ENCODE measurements at places on chromosomes 6 and 20. TPM values are rescaled to one million over a fixed set of nuclear protein-coding genes. Genes with fewer than 3 reads are reported as not detected.

Gene DLL1
- total RNA-seq, result 0.15 TPM

Gene CGA
- total RNA-seq, result 0.21 TPM

Gene TNXB
- total RNA-seq, result 0.46 TPM

Gene EYA4
- 9.6 TPM for total RNA-seq

Gene TSPO2
- total RNA-seq, result not detected

Gene MYCT1
- total RNA-seq, result 0.03 TPM

Gene NELFE
- 76.2 TPM for total RNA-seq

Gene TASP1
- 11.3 TPM for total RNA-seq

Gene NFKBIL1
- total RNA-seq, result 9.2 TPM

Gene CCN6
- total RNA-seq, result not detected

Gene CASS4
- total RNA-seq, result not detected

Gene MYLK4
- total RNA-seq, result 0.15 TPM

Gene IDH3B
- total RNA-seq, result 126 TPM

Gene ADISSP
- total RNA-seq, result 176 TPM

Gene RIPPLY2
- total RNA-seq, result 0.46 TPM

Gene LRRN4
- not detected for total RNA-seq

Gene NKX2-2
- not detected for total RNA-seq

Gene SLC35D3
- 0.05 TPM for total RNA-seq

Gene ANGPT4
- total RNA-seq, result 0.01 TPM

Gene CDC5L
- 16.9 TPM for total RNA-seq

Gene CRISP1
- total RNA-seq, result not detected

Gene NTSR1
- total RNA-seq, result 0.10 TPM

Gene C20orf202
- total RNA-seq, result not detected

Gene C2
- total RNA-seq, result 0.42 TPM

Gene RAD21L1
- total RNA-seq, result 0.09 TPM

Gene MARCKS
- total RNA-seq, result 15.3 TPM

Gene FAM83B
- 0.09 TPM for total RNA-seq

Gene MLN
- not detected for total RNA-seq

Gene XKR7
- total RNA-seq, result not detected

Gene GPX5
- not detected for total RNA-seq

Gene DAAM2
- not detected for total RNA-seq

Gene TUBB2B
- 13.4 TPM for total RNA-seq

Gene SSR1
- total RNA-seq, result 67.1 TPM

Gene CPNE1
- total RNA-seq, result 215 TPM

Gene CDS2
- 59.4 TPM for total RNA-seq

Gene AHI1
- total RNA-seq, result 9.2 TPM

Gene ZNF318
- 5.3 TPM for total RNA-seq

Gene TFAP2D
- not detected for total RNA-seq

Gene DOK5
- 0.05 TPM for total RNA-seq

Gene CD93
- total RNA-seq, result not detected

Gene SNAP91
- 0.21 TPM for total RNA-seq

Gene SLC18B1
- 5.1 TPM for total RNA-seq

Gene MCCD1
- total RNA-seq, result not detected

Gene SHLD1
- total RNA-seq, result 8.8 TPM

Gene CST2
- total RNA-seq, result 0.32 TPM

Gene KCNB1
- 0.42 TPM for total RNA-seq

Gene ATAT1
- 5.9 TPM for total RNA-seq

Gene SNAI1
- total RNA-seq, result 13.5 TPM

Gene SRSF6
- 107 TPM for total RNA-seq

Gene GSTA2
- total RNA-seq, result 0.07 TPM

Gene CST5
- not detected for total RNA-seq

Gene LPA
- total RNA-seq, result 0.02 TPM

Gene RIMS1
- total RNA-seq, result not detected

Gene RBPJL
- total RNA-seq, result not detected

Gene NRSN2
- total RNA-seq, result 50.4 TPM

Gene SEMG2
- not detected for total RNA-seq

Gene GABRR1
- total RNA-seq, result not detected

Gene SLC22A16
- total RNA-seq, result not detected

Gene PARD6B
- total RNA-seq, result 2.9 TPM

Gene PHACTR3
- total RNA-seq, result not detected
